ENCODE measurements at places on chromosomes 2 and 18.

- DNase-seq, result no peak
Measured at GRCh38 chr2:88680266-88680902, 11.1 kb upstream of the RPIA start.

DNA sequence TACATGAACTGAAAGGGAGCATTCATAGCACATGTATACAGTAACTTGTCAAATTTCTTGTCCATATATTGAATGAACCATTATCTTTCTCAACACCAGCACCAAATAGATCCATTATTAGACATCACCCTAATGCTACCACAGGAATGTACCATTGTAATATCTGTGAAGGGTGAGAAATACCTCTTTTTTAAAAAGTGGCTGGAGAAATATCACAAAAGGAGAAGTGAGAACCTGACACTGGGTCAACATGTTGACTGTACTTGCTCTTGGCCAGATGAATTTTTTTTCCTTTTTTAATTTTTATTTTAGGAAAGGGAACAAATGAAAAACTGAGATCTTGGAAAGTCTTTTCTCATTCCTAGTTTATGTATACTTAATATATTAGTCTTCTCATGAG, 63.5 kb downstream of the CAVIN2 start:
- DNase-seq, result no peak

GRCh38 chr2:8821276-8822217, 15.9 kb downstream of the KIDINS220 start:
- no peak for DNase-seq

- no peak for DNase-seq
Measured at GRCh38 chr2:56288838-56289580, 105.2 kb downstream of the CCDC85A start.

DNA sequence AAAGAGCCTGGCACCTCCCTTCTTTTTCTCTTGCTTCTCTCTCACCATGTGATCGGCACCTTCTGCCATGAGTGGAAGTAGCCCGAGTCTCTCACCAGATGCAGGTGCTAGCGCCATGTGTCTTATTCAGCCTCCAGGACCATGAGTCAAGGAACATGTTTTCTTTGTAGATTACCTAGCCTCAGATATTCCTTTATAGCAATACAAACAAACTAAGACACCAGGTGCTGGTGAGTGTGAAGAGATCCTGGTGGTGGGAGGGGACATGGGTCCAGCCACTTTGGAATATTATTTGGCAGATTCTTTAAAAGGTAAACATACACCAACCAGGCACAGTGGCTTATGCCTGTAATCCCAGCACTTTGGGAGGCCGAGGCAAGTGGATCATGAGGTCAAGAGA, 5.9 kb upstream of the USP40 start:
- DNase-seq, result peak; percentile 18

- DNase-seq, result no peak
Measured at GRCh38 chr18:50282521-50283335, 1.4 kb upstream of the MBD1 start.

GRCh38 chr2:231568098-231568784, 24.4 kb upstream of the TEX44 start:
- DNase-seq, result no peak

GRCh38 chr2:119494163-119494790, 30.0 kb downstream of the SCTR start:
- DNase-seq, result no peak

- no peak for DNase-seq
Measured at GRCh38 chr2:237731663-237732062, 66.9 kb upstream of the RBM44 start.

DNA sequence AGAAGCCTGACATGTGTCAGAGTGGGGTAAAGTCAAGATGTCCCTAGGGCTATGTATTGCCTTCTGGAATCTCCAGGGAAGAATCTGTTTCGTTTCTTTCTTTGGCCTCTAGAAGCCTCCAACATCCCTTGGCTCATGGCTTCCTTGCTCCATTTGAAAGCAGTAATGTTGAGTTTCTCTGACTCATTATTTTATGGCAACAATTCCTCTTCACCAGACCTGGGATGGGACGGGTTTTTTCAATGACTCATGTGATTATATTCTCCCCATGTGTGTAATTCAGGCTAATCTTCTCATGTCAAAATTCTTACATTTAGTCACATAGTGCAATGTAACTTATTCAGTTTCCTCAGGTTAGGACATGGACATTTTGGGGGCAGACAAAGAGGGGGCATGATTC, 1038.6 kb downstream of the CBLN2 start:
- no peak for DNase-seq

DNA sequence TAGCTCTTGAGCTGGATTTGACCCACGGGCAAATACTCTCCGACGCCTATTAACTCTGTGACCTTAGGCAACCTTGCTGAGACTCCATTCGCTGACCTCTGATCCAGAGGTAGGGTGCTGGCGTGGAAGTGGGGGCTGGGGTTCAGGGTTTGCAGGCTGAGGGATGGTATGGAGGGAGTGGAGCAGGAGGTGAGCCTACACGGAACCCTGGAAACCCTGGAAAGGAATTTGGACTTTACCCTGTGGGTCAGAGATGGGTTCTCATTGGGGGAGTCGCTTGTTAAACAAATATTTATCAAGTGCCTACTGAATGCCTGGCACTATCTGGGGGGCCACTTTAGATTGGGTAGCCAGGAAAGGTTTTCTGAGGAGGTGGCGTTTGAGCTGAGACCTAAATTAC, 58.2 kb upstream of the FZD7 start:
- no peak for DNase-seq

GRCh38 chr2:60853531-60853930, 27.8 kb upstream of the REL start:
- no peak for DNase-seq

GRCh38 chr18:24819141-24819890, 358.9 kb downstream of the HRH4 start:
- no peak for DNase-seq

- DNase-seq, result no peak
Measured at GRCh38 chr18:73752546-73752945, 395.1 kb downstream of the FBXO15 start.

- no peak for DNase-seq
Measured at GRCh38 chr2:172307800-172308199, 119.6 kb upstream of the ITGA6 start.

- DNase-seq, result no peak
Measured at GRCh38 chr2:15570104-15570503, 9.0 kb upstream of the NBAS start.

GRCh38 chr2:105580870-105581554, 163.7 kb upstream of the NCK2 start:
- DNase-seq, result no peak

GRCh38 chr18:31252522-31252921, 65.4 kb upstream of the DSG1 start:
- DNase-seq, result no peak

- no peak for DNase-seq
Measured at GRCh38 chr2:42492691-42493467, 903 bp downstream of the KCNG3 start.

DNA sequence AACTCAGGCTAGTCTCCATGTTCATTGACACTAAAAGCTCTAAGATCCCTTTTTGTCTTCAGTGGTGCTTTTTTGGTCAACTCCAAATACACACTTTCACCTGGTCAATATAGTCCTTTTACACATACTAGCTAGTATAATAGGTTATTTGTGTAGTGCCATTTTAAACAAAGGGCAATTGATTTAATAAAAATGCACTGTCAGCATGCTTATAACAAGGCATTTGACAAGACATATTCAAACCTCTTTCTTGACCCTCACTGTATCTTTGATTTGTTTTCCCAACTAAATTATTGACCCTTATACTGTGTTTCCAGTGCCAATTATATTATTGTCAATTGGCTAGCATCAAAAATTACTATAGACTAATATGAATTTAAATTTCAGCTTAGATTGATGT, 1117.6 kb upstream of the DDX18 start:
- DNase-seq, result no peak

GRCh38 chr2:192948316-192948715, 753.6 kb upstream of the TMEFF2 start:
- DNase-seq, result no peak

DNA sequence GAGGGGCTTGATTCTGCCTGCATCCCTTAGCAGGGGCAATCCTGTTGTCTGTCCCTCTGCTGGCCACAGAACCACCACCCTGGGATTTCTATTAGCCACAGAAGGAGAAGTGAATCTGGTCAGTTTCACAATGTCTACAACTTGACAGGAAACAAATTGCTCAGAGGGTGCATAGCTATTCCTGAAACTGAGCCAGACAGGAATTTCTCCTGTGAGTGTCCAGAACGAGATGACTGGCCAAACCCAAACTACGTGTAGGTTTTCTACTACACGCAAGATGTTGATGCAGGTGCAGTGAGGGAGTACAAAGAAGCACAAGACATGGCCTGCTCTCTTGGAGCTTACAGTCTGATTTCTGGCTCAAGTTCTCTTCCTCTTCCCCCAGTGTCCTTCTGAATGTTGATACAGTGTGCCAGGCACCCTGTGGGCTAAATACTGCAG, 201.9 kb downstream of the CLIP4 start:
- no peak for DNase-seq

- DNase-seq, result no peak
Measured at GRCh38 chr2:225457482-225457881, 58.0 kb downstream of the NYAP2 start.

- no peak for DNase-seq
Measured at GRCh38 chr2:257429-257828, 6.4 kb downstream of the SH3YL1 start.

DNA sequence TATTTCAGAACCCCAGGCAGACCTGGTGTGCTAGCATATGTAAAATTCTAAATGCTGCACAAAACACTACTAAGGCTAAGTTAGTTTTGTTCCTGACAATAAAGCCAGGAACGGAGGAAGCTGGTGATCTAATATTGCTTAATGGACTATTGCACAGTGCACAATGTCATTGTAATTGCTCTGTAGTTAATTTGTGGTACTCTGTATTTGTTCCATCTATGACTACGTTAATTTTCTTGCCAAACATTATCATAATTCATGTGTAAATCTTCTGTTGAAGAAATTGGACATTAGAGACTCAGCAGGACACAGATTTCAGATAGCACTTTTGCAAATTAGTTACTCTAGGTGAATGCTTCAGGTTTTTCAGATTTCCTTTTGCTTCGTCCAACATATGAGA, 232.3 kb downstream of the RIT2 start:
- no peak for DNase-seq

DNA sequence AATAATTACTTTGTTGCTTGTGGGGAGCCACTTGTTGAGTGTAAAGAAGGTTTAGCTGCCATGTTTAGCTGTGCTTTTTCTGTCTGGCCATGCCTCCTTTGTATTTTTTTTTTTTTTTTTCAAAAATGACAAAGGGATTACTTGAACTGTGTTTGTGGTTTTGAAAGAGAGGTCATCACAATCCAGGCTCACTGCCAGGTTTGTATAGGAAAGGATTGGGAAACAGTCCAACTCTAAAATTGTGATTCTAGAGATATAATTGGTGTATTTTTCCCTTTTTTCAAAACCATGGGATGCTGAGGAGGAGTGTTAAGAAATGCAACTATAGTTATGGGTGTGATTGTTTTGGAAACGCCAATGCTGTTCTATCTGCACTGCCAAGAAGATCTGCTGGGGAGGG, 4.3 kb downstream of the ITPRIPL1 start:
- peak; percentile 88 for DNase-seq

- no peak for DNase-seq
Measured at GRCh38 chr2:119245076-119245840, 21.6 kb downstream of the STEAP3 start.

- no peak for DNase-seq
Measured at GRCh38 chr2:191714925-191715324, 37.0 kb downstream of the NABP1 start.

- no peak for DNase-seq
Measured at GRCh38 chr18:28115149-28115550, 61.8 kb downstream of the CDH2 start.

DNA sequence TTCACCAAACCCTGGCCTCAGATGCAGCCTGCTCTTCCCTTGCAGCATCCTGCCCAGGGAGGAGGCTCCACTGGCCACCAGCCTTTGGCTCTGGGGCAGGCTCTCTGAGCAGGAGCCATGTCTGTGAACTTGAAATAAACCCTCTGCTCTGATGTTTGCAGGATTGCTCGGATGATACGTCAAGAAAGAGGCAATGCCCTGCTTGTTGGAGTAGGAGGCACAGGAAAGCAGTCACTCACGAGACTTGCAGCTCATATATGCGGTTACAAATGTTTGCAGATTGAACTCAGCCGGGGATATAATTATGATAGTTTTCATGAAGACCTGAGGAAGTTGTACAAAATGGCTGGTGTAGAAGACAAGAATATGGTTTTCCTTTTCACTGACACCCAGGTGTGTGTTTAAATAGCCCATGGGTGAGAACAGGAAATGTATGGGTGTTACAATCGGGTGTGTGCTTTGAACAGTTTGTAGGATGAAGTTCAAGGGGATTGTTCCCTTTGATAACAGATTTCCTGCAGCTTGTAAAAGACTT, 177.9 kb downstream of the DNAH6 start:
- no peak for DNase-seq

DNA sequence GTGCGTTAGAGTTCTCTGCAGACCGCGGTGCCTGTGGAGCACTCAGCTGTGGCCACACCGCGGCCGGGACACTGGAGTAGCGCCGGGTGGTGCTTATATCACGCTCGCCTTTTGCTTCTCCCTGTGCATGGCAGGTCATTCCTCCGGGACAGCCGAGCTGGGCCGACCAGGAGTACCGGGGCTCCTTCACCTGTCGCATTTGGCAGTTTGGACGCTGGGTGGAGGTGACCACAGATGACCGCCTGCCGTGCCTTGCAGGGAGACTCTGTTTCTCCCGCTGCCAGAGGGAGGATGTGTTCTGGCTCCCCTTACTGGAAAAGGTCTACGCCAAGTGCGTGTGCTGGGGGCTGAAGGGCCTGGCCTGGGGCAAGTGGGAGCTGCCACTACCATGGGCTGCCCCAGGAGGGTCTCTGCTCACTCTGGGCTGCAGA, 4.2 kb downstream of the CAPN10 start:
- no peak for DNase-seq
